Bronchial smooth muscle cell (primary cell): ENCODE measurements at places on chromosomes 1 and 21. TPM values are rescaled to one million over a fixed set of nuclear protein-coding genes. Genes with fewer than 3 reads are reported as not detected.

Gene IGFN1
- under 0.01 TPM in 1 of 2 replicates, not detected in the other for total RNA-seq

Gene HPCAL4
- under 0.01 TPM in 1 of 2 replicates, not detected in the other for total RNA-seq

Gene TRPM2
- under 0.01 TPM in 1 of 2 replicates, not detected in the other for total RNA-seq

Gene CD1E
- total RNA-seq: not detected in 2 replicates

Gene FMOD
- 3.6 and 20.5 TPM in 2 replicates for total RNA-seq

Gene AMIGO1
- 1.3 and 1.9 TPM in 2 replicates for total RNA-seq

Gene RGL1
- 22.2 and 22.7 TPM in 2 replicates for total RNA-seq

Gene PLA2G2C
- not detected in 2 replicates for total RNA-seq
